ENCODE measurements at places on chromosomes 5 and 9.

- DNase-seq = no peak
Observed at GRCh38 chr9:98639133-98639532, 69.6 kb downstream of the GABBR2 start.

DNA sequence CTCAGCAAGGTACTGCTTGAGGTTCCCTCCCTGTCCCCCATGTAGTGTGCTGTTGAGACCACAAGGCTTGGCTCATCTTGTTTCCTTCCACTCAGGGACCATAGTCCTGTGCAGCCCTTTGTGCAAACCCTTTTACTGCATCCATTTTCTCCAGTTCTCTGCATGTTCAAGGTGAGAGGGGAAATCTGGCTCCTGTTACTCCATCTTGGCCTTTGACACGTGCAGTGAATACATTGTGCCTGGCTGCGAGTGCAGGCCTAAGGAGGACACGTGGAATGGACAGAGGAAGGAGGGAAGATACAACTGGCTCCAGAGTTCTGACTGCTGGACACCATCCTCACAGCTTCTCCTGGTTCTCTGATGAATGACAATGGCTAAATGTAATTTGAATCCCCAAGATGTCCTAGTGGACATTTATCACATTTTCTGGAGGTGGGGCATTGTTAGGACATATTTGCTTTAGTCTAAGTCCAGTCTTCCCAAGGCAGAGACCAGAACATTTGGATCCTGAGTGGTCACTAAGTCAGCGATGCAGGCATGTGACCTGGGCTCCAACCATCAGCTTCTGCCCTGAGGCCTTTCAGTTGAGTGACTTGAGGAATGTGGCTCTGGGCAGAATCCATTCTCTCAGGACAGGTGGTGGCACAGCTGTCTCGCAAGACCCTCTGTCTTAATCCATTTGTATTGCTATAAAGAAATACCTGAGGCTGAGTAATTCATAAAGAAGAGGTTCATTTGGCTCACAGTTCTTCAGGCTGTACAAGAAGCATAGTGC lies 189.0 kb upstream of the DAP start:
- no peak for DNase-seq

DNA sequence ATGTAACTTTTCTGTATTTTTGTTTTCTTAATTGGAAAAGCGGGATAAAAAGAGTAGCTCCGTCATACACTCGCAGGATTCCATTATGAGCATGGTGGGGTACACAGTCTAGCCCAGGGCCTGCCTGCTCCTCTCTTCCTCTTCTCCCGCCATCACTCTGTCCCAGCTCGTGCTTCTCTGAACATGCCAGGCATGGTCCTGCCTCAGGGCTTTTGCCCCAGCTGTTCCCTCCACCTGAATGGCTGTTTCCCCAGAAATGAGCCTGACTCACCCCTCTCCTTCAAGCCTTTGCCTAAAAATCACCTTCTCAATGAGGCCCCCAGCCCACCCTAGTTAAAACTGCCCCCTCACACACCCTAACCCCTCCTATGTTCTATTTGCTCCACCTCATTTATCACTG lies 4.5 kb downstream of the CORO2A start:
- no peak for DNase-seq

DNA sequence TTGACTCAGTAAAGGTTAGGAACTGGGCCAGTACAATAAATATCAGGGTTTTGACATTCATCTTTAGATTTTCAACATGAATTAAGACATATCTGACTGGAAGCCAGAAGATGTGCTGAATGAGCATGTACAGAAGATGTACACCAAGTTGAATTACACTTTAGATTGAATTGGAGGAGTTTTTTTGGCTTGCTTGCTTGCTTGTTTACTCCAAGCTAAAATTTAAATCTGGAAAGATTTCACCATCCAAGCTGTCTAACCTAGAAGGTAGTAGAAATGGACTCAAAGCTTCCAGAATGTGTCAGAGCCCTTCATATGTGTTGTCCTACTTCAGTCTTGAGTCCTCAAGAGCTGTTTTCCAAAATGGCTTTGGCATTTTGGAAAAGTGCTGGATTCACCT lies 49.0 kb upstream of the FCHO2 start:
- no peak for DNase-seq

DNA sequence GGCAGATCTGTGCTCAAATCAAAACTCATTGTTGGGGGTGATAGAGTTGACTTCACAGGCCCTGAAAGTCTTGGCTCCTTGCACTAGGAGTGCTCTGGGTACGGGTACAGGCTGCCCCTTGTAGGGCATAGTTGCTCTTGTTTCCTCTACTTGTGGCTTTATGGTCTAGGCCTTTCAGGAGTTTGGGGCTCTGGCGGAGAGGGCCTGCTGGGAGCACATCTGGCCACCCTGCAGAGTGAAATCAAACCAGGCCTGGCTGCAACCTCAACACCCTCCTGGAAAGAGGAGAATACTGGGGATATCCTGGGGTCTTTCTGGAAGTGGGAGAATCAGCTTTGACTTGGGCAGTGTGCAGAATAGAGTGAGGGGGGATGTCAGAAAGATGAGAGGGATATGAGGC lies 1.5 kb downstream of the TGFBI start:
- peak; percentile 21 for DNase-seq

DNA sequence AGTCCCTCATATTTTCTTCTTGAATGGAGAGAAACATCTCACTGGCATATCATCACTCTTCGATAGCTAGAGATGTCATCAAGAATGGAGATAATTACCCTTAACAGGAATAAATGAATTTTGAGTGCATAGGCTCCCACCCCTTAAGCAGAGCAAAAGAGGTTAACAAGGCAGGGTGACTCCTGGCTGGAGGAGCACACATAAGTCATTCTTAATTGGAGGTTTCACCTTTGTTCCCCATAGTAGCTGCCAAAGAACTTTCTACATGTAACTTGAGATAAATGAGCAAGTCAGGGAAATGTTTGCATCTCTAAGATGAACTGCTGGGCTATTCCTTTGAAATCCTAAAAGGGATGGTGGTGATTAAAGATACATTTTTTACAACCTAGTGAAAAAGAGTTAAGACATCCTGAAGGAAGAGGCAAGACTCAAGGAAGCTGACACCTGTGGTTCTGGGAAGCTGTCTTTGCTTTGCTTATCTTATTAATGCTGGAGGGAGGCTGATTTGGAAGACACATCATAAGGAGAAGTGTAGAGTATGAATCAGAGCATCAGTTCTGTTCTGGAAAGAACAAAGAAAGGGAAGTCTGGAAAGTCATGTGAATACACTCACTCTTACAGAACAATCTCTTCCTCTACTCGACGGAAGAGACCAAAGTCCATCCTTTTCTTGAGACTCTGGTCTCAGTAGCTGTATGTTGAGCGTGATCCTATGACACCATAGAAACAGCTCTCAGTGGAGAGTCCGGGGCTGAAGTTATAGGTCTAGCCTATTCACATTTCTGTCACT lies 326.3 kb downstream of the OSTF1 start:
- DNase-seq = no peak

DNA sequence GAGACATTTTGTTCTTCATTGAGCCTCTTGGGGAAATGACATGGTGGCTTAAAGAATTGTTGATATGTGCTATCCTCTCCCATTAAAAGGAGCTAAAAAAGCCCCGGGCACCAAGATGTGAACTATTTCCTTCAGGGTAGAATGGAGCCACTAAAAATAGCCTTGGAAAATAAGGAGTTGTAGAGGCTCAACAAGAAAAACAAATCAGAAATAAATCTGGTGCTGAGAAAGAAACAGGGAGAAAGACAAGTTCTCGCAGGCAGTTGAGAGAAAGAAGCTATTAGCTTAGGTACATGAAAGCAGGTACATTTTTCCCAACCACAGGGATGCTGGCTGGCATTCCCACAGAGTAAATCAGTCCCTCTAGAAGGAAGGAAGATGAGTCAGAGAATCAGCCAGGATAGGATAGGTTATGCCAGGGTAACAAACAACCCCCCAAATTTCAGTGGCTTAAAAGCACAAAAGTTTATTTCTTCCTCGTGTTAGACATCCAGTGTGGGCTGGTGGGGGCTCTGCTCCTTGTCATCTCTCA lies 134.6 kb upstream of the ADRA1B start:
- no peak for DNase-seq

DNA sequence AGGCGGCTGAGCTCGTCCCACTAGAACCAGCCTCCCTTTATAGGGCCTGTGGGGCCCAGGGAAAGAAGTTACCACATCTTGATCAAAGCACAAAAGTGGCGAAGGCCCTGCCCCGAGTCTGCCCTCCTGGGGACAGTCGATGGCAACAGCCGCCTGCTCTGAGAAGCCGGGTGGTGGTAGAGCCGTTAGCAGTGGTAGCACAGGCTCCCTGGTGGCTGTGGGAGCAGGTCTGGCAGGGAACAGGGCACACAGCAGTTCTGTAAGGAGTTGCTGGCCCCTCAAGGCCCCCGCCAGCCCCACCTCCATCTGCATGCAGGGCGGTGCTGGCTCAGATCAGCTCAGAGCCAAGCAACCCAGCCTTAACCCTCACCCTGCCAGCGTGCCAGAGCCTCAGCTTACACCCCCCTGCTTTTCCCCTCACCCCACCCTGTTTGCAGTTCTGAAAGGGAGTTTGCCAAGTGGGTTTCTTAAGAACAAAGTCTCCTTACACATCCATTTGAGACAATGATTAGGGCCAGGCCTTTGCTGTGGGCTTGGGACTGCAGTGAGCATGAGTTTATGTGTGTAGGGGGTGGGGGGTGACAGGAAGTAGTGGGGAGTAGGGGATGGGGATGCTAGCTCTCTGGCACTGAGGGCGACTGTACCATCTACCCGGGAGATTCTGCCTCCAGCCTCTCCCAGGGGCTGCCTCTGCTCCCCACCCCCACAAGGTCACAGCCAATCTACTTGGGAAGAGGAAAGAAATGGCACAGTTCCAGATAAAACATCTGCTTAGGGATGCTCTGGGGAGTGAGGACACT lies 11.8 kb downstream of the ACSL6 start:
- DNase-seq = no peak

DNA sequence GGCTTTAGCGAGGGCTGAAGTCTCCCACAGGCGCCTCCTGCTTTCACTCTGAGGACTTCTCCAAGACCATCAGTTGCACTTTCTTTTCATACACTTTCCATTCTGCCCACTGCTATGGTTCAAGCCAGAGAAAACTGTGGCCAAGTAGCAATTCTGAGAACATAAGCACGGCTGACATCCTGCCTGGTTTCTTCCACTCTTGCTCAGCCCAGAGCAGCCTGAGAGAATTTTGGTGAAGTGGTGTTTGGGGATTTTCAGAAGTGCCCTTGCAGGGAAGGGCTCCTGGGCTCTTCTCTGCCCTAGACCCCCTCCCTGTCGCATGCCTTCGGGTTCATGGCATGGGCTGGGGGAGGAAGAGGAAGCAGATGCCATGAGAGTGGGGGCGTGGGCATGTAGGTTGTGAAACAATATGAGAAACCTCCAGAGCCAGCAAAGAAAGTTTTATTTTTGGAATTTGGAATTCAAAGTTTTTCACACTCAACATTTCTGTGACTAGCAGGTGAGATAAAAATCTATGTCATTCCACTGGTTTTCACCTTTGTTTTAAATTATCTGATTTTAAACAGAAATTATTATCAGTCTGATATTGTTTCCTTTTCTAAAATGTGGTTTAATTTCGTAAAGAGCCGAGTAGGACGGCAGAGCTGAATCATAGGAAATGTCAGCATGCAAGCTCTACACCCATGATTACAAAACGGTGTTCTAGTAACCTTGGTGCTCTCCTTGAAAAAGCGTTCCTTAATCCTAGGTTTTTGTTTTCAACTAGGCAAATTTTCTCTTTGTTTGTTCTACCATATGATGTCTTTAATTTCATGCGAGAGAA lies 27.8 kb upstream of the TNFSF8 start:
- DNase-seq = no peak

DNA sequence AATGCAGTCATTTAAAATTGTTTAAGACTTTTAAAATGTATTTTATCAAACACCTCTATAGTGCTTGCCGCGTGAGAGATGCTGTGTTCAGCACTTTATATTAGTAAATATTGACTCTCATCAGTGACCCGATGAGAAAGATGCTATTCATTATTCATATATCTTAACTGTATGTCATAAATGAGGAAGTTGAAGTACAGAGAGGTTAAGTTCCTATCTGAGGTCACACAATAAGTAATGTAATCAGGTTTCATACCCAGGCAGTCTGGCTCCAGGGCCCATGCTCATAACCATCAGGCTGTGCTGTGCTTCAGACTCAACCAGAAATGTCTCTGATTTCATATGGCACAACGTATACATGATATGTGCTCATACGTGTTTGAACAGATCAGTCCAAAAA lies 119.0 kb downstream of the SV2C start:
- no peak for DNase-seq

DNA sequence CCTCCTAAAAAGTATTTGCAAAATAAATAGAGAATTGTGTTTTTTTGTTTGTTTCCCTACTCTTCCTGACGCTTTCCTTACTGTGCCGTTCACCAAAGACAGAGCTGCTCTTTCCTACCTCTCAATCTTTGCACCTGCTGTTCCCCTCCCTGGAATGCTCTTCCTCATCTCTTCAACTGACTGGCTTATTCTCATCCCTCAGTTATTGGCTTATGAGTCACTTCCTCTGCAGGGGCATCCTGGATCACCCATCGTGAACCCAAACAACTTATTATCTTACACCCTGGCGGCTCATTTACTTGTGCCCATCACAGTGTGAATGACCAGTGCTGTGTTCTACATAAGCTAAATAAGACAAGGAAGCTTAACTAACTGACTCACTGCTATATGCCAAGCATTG lies 36.1 kb upstream of the CCNG1 start:
- DNase-seq = no peak

Measured in fibroblast of villous mesenchyme (primary cell).